ENCODE measurements at places on chromosomes 16 and 17.
A peak's percentile ranks its signal among the peaks of the same experiment; 100 is the strongest.

DNA sequence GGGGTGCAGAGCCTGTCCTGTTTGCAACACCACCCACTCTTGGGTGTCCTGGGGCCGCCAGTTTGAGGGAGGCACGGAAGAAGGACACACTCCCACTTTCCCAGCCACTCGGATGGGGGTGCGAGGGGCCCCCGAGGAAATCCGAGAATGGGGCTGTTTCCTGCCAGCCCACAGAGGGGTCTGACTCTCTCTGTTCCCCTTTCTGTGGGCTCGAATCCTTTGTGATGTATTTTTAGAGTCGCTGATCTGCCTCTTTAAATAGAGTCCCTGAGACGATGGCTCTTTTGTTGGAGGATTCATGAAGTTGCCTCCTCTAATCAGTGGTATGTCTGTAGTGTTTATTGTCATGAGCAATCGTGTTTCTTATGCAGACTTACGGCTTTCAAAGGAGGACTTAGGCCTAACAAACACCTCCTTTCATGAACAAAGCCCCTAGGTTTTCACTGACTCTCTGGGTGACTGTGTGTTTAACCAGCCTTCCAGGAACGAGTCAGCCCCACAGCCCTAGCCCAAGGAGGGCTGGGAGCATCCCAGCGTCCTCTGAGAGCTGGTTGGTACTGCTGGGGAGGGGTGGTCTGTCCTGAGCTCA, 29.1 kb downstream of the CIBAR2 start:
- DNase-seq, result no peak

- no peak for DNase-seq
Observed at GRCh38 chr17:50397919-50398285, 579 bp upstream of the LRRC59 start.

DNA sequence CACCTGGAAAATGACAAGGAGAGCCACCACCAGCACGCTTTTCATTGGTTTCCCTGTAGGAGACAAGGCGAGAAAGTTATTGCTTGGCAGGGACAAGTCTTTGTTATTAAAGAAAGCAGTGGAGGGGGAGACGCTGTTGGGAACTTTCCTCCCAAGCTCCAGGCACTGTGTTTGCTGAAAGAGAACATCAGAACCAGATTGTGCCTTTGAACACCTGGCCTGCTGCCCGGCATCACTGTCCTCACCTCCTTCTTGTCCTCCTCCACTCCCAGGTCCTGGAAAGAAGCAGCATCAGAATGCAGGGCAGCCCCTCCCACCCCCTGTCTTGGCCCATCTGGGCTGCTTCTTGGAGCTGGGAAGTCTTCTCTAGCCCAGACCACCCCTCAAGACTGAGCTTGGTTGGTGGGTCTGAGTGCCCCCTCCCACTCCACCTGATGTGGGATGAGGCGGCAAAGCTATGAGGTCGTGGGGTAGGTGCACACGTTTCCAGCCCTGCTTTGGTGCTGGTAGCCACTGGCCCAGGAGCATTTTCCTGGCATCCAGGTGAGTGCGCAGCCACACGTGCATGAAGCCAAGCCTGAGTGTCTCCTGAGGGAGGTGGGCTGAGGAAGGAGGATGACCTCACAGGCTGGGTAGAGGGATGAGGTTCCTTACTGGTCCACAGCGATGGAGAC, 6.2 kb downstream of the CCR7 start:
- DNase-seq, result no peak

DNA sequence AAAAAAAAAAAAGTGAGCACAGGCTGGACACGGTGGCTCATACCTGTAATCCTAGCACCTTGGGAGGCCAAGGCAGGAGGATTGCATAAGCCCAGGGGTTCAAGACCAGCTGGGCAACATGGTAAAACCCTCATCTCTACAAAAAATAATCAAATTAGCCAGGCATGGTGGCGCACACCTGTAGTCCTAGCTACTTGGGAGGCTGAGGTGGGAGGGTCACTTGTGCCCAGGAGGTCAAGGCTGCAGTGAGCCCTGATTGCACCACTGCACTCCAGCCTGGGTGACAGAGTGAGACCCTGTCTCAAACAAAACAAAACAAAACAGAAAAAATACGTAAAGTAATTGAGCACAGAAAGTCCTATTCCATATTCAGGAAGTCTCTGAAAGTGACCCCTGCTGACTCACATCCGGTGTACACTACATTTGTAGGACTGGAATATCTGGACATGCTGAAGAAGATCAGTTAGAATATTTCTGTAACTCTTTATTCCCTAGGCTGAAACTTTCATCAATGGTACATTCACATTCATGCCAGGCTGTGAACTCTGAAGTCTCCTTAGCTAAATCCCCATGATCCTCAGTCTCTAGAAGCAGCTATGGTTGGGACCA, 66.0 kb upstream of the HAS3 start:
- peak; percentile 36 for DNase-seq

DNA sequence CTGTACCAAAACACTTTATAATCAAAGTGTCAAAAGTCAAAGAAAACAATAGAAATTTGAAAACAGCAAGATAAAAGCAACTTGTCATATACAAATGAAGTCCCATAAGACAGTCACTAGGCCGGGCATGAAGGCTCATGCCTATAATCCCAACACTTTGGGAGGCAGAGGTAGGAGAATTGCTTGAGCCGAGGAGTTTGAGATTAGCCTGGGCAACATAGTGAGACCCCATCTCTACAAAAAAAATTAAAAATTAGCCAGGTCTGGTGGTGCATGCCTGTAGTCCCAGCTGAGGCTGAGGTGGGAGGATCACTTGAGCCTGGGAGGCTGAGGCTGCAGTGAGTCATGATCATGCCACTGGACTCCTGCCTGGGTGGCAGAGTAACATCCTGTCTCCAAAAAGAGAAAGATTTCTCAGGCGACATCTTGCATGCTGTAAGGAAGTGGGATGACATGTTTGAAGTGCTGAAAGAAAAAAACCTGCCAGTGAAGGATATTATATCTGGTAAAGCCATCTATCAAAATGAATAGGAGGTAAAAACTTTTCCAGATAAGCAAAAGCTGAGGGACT, 98.7 kb upstream of the NACA2 start:
- no peak for DNase-seq

- DNase-seq, result no peak
Observed at GRCh38 chr16:80300876-80301275, 239.9 kb upstream of the DYNLRB2 start.
